ENCODE measurements at places on chromosomes 4 and X. TPM values are rescaled to one million over a fixed set of nuclear protein-coding genes. Genes with fewer than 3 reads are reported as not detected.

Gene EPGN
- 0.29 TPM for total RNA-seq

Gene TECRL
- not detected for total RNA-seq

Gene TIMM8A
- 5.2 TPM for total RNA-seq

Gene ESX1
- 0.29 TPM for total RNA-seq

Gene PF4V1
- total RNA-seq: not detected

Gene SYTL5
- 0.10 TPM for total RNA-seq

Gene MAGED2
- total RNA-seq: 365 TPM

Gene TCP11X2
- total RNA-seq: not detected

Gene GAGE2A
- total RNA-seq: not detected

Gene TREX2
- 5.9 TPM for total RNA-seq

Gene PCYT1B
- under 0.01 TPM for total RNA-seq

Gene NCAPG
- total RNA-seq: 39.1 TPM

Gene KLHL4
- total RNA-seq: 44.6 TPM

Gene HTR2C
- not detected for total RNA-seq

Gene CT45A7
- not detected for total RNA-seq

Gene ENAM
- total RNA-seq: not detected

Gene SMIM10L2A
- total RNA-seq: 1.3 TPM

Gene TMPRSS11F
- not detected for total RNA-seq

Gene VSIG1
- 0.65 TPM for total RNA-seq

Gene SLC16A2
- total RNA-seq: 2.0 TPM

Gene GLRA3
- not detected for total RNA-seq

Gene OCRL
- total RNA-seq: 17.4 TPM

Gene NEUROG2
- total RNA-seq: not detected

Gene APELA
- total RNA-seq: not detected

Gene POF1B
- 1.1 TPM for total RNA-seq

Gene SERPINA7
- total RNA-seq: not detected

Gene GAR1
- 7.9 TPM for total RNA-seq

Gene DOK7
- not detected for total RNA-seq

Gene ZCCHC18
- 2.7 TPM for total RNA-seq

Gene CXCL6
- 0.10 TPM for total RNA-seq

Gene PLRG1
- total RNA-seq: 91.8 TPM

Gene LGI2
- total RNA-seq: not detected

Gene XAGE2
- not detected for total RNA-seq

Gene RNF212
- total RNA-seq: 5.9 TPM

Gene PIGA
- total RNA-seq: 6.5 TPM

Gene LRAT
- not detected for total RNA-seq

Gene PRKG2
- under 0.01 TPM for total RNA-seq

Gene ALB
- total RNA-seq: not detected

Gene JADE3
- 12.4 TPM for total RNA-seq

Gene DCAF4L1
- 0.19 TPM for total RNA-seq

Gene NSG1
- 0.57 TPM for total RNA-seq

Gene CTAG2
- not detected for total RNA-seq

Gene MAGEC2
- total RNA-seq: not detected

Gene FGD1
- 6.0 TPM for total RNA-seq

Gene PLXNB3
- total RNA-seq: 11.0 TPM

Gene RAP1GDS1
- total RNA-seq: 77.6 TPM

Gene NR0B1
- not detected for total RNA-seq

Gene IL21
- total RNA-seq: not detected

Gene GUF1
- 14.4 TPM for total RNA-seq

Gene MAGT1
- 83.3 TPM for total RNA-seq

Gene MAGEA2
- not detected for total RNA-seq

Gene OCIAD1
- 86.9 TPM for total RNA-seq

Gene ATOH1
- not detected for total RNA-seq

Gene RTL5
- total RNA-seq: 0.33 TPM

Gene TCEAL7
- total RNA-seq: 1.5 TPM

Gene NLRP2B
- under 0.01 TPM for total RNA-seq

Gene KCND1
- total RNA-seq: 0.19 TPM
